H4 (cell line): ENCODE measurements at places on chromosomes 3 and 15.

DNA sequence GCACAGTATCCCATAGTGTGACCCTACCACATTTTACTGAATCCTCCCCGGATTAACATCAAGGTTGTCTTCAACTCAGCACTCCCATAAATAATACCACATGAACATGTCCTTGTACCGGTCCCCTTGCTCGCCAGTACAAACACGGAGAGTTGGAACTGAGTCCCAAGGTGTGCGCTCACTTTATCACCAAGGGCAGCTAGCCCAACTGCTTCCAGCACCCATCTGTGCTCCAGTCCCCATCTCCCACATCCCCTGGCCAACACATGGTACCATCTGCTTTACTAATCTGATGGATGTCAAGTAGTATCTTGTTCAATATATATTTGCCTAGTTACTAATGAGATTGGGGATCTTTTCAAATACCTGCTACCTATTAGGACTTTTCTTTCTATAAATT is 64.7 kb downstream of the ISG20 start:
- no peak for DNase-seq

- DNase-seq, result no peak
These were observed 54.8 kb upstream of the HES1 start for GRCh38 chr3:194080913-194081800.

GRCh38 chr3:42351207-42351606 is 59.2 kb downstream of the LYZL4 start:
- DNase-seq, result no peak

DNA sequence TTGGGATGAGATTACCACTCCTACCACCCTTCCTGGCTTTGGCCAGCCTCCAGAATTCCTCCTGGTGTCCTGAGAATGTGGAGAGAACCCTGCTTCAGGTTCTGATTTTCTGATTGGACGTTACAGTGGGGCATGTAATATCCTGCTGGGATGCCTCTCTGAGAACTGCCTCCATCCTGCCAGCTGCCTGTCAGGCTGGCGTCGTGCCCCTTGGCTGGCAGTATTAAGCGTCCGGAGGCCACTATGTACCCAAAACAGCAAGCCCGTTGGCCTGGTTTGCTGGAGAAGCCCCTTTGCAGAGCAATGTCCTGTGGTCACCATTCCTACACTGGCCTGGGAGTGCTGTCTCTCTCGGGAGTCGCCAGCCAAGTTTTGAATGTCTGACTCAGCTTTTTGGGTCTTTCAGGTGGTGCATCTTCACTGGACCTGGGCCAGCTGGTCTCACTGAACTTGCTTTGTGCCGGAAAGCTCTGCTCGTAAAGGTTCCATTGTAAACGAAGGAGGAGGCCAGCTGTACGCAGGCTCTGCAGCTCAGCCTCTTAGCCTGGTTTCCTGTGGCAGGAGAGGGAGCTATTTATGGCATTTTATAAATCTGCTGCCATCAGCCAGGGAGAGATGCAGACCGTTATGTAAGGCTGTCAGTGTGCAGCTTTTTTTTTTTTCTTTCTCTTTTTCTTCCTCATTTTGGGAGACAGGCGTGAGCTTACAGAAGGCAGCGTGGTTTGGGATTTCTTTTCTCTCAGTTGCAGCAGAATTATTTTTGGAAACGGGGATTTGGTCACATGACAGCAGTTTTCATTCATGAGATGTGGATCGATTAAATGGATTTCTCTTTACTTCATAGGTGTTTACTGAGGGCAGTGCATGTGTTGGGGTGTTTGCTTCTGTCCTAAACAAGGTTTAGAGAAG is 19.0 kb upstream of the TRAK1 start:
- peak; percentile 84 for DNase-seq

DNA sequence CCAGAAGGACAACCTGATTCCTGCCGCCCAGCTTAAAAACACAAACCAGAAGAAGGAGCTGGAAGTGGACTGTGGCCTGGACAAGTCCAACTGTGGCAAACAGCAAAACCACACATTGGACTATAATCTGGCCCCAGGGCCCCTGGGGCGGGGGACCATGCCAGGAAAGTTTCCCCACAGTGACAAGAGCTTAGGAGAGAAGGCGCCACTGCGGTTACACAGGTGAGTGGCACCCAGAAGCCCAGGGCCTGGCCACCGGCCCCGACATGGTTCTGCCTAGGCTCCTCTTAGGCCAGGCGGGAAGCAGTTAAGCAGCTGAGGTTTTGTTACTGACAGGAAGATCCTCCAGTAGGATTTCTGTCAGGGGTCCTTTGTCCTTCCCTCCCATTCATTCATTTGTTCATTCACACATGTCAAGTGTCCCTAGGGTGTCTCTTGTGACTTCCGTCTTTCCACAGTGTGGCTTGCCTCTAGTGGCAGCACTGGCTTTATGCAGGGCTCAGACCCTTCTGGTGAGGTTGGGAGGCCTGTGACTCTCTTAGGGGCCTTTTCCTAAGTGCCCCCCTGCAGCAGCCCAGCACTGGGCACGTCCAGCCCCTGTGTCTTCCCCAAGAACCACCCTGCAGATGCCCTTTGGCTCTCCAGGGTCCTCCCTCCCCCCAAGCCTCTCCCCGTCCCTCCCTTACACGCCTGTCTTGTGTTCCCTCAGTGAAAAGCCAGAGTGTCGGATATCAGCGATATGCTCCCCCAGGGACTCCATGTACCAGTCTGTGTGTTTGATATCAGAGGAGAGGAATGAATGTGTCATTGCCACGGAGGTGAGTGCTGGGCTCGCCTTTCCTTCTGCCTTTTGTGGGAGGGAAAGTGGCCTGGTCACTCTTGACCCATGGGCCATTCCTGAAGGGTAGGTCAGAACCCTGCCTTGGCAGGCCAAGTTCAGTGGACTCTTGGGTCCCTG is 7.8 kb downstream of the DLL4 start:
- no peak for DNase-seq

DNA sequence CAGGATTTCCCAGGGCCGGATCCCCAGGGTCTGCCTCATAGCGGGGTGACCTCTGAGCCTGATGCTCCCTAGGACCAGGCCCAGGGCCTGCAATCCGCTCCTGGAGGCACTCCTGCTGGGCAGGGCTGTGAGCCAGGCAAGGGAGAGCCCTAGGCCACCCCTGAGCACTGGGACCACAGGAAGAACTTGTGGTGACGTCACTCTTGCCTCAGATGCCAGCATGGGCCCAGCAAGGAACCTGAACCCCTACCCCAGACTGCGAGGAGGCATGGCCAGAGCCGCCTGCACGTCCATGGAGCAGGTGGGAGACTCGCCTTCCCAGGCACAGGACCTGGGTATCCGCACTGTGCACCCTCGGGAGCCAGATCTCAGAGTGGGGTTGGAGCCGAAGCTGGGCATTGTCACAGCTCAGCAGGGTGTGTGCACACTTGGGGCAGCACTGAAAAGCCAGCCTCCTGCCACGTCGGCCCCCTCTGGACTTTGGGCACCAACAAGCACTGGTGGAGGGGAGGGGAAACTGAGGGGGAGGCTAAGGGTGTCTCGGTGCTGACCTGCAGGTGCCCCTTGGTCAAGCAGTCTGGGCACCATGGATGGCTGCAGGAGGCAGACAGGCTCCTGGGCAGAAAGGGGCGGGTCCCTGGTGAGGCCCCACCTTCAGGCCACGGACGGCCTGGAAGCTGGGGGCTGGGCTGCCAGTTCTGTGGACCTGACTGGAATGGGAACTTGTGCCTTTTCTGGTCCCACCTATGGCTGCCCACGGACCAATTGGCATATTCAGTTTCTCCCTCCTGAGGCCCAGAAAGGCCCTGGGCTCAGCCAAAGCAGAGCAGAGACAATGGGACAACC is 49.3 kb downstream of the SLC6A20 start:
- no peak for DNase-seq

DNA sequence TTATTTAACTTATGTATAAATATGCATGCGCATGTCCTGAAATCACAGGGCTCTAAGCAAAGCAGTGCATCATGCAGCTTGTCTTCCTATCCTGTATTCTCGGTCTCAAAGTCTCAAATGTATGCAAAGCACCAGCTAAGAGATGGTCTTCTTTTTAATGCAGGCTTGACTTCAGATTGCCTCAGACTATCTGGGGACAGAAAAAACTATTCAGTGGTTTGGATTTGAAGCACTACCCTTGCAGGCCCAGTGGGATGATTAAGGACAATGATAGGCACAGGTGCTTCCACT is 18.5 kb upstream of the NMNAT3 start:
- DNase-seq, result no peak

DNA sequence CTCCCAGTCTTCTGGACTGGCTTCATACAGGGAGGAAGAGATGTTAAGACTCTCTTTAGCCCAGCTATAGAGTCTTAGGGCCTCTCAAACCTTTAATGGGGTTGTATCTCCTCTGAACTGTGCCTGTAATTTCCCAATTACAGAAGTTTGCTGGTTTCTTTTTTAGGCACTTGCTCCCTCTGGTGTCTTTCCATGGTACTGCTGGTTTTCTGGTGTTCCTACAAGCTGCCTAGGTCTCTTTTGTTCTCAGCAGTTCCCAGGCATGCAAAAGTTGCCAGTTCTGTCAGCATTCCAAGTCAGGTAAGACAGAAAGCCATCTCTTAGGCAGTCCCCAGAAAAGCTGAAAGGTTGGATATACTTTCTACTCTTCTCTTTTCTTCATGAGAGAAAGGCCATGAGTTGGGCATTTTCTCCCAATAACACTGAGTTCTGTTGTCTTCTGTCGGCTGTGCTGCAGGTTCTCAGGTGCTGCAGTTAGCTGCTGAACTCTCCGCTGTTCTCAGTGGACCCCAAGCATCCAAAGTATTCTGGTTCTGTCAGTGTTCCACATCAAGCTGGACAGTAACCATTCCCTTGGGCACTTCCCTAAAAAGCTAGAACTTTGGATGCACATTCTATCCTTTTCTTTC is 54.4 kb upstream of the EHHADH start:
- peak; percentile 57 for DNase-seq

DNA sequence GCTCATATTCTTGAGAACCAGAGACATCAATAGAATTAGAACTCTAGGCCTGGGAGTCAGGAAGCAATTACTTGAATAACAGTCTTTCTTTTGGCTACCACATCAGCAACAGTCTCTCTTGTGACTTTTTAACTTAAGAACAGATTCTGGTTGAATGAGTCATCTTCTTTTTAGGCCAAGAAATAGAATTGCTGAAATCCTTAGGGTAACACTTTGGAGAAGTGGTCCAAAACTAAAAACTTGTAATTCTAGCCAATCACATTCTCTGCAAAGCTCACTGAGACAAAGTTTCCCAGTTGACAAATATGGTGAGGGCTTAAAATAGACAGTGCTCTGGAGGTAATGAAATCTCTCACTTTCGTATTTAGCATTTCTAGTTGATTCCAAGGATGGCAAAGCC is 238.0 kb downstream of the SHOX2 start:
- no peak for DNase-seq

- no peak for DNase-seq
These were observed 85.3 kb downstream of the HHLA2 start for GRCh38 chr3:108381529-108382140.

GRCh38 chr15:90838139-90838538 is 30.2 kb upstream of the FURIN start:
- no peak for DNase-seq

DNA sequence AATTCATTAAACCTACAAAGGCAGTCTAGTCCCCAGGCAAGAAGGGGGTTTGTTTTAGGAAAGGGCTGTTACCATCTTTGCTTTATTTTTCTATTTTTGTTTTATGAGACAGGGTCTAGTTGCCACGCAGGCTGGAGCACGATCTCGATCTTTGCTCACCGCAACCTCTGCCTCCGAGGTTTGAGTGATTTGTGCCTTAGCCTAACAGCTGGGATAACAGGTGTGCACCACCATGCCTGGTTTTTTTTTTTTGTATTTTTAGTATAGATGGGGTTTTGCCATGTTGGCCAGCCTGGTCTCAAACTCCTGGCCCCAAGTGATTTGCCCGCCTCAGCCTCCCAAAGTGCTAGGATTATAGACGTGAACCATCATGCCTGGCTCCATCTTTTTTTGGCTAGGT is 4.9 kb downstream of the HIGD1A start:
- no peak for DNase-seq

DNA sequence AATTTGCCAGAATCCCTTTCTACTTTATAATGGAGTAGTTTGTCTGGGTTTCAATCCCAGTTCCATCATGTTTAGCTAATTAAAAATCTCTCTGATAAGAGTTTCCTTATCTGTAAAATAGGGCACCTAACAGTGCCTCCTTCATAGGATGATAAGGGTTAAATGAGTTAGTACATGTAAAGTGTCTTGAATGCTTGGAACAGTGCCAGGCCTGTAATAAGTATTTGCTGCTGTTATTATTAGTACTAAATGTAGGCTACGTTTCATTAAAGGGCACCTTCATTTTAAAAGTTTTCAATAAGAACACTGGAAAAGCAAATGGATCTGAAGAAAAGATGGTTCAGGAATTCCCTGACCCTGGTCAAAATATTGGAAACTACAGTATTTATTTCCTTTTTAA is 11.8 kb upstream of the SLC2A2 start:
- DNase-seq, result no peak
